Femur (tissue), 1 donor: ENCODE measurements at places on chromosomes 11 and 22.

- no peak for DNase-seq
Observed at GRCh38 chr11:124519850-124520549, 23.5 kb downstream of the OR8B12 start.

GRCh38 chr22:17678817-17679385 lies 40.3 kb downstream of the BCL2L13 start:
- DNase-seq = no peak

DNA sequence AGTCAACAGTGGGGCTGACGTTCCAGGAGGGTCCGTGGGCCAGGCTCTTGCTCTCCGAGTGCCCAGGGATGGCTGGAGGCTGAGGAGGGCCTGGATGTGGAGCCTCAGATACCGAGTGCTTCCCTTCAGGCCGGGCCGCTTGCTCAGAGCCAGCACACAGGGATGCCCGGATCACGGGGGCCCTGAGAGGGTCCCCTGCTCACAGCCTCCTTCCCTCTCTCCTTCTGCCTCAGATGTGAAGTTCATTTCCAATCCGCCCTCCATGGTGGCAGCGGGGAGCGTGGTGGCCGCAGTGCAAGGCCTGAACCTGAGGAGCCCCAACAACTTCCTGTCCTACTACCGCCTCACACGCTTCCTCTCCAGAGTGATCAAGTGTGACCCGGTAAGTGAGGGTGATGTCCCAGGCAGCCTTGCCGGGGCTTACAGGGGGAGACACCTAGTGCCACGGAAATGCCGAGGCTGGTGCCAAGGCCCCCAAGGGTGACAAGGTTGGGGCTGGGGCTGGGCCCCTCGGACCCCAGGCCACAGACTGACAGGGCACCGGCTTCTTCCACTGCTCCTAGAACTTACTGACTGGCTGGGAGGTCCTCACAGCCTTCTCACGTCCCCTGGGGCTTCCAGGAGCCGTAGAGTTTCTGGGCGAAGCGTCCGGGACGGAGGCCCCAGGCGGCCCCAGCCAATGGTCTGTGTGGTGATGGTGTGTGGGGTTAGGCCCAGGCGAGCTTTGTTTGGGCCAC lies 7.0 kb downstream of the CCND1 start:
- DNase-seq = no peak

DNA sequence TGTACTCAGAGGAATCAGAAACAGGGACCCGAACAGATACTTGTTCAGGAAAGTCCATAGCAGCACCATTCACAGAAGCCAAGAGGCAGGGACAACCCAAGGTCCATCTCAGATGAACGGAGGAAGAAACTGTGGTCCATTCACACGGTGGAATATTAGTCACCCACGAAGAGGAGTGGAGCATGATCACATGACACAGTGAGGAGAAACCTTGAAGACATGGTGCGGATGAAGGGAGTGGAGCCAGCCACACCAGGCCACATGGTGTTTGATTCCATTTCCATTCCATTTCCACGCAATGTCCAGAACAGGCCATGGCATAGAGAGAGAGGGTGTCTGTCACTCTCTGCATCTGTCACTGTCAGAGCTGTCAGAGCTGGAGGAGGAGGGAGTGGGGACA lies 30.7 kb downstream of the NADSYN1 start:
- no peak for DNase-seq

DNA sequence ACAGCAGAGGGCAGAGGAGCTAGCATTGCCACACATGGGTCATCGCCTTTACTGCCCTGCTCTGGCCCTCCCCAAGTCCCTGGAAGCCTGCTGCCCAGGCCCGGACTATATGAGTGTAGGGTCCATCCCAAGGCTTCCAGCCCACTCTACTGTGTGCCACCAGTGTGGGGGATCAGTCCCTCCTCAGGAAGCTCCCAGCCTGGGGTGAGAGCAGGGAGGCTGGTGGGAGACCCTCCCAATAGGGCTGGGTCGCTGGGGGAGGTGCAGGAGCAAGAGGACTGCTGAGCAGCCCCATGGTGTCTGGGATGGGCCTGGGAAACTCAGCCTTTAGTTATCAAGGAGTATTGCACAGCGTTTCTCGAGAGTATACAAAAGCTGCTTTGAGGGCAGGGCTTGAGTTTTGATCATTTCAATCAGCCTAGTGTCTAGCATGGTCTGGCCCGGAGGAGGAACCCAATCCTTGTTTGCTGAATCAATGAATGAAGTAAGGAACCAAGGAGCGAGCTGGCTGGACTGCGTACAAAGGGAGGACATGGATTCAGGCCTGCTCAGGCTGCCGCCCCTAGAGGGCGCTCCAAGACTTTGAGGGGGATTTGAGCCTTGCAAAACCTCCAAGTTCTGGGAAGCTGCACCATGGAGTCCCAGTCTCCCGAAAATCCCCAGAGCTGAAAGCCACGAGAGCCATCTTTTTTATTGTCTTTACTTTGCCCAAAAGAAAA lies 89.0 kb upstream of the PARVA start:
- peak; percentile 80 for DNase-seq

DNA sequence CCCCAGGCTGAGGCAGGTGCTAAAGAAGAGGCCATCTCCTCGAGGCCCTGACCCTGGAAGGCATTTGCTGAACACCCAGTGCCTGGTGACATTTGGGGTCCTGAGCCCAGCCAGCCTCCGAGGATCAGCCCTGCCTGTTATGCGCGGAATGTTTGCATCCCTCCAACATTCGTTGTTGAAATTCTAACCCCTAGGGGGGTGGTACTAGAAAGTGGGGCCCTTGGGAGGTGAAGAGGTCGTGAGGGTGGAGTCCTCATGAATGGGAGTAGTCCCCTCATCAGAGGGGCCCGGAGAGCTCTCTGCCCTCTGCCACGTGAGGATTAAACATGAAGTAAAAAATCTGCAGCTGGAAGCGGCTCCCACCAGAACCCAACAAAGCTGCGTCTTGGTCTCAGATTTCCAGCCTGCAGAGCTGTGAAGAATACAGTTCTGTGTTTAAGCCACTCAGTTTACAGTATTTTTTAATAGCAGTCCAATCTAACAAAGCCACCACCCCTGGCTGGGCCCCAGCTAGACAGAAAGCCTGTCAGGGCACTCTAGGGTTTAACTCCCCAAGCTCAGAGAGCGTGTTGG lies 35.3 kb upstream of the SEPTIN5 start:
- no peak for DNase-seq

DNA sequence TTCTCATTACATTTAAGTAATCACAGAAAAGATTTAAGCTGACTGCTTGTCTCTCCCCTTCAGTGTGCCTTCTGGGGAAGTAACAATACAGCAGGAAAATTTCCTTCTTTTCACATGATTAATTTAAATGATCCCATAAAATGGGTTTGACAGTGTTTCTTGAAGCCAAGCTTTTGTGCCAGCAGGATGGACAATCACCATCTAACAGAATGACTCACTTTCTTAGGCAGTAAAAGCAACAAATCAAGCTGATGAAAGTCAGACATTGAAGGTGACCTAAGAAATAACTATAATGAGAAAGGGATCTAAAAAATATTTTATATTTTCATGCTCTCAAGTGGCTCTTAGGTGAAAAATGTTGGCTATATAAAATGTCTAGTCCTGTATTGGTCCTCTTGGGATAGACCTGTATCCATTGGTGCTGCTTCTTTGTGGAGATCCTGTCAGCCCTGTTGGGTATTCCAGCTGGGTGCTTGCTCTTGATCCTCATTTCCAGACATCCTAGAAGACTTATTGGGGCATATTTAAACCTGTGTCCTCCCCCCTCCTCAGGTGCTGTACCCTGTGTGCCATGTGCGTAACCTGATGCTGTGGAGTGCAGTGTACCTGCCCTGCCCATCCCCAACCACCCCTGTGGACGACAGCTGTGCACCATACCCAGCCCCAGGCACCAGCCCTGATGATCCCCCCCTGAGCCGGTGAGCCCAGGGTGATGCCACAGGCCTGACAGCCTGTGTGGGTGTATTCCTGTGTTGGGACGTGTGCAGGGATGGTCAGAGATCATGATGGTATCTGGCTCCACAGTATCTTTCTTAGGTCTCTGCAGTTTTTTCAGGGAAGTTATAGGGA lies 62.7 kb upstream of the HORMAD2 start:
- no peak for DNase-seq

DNA sequence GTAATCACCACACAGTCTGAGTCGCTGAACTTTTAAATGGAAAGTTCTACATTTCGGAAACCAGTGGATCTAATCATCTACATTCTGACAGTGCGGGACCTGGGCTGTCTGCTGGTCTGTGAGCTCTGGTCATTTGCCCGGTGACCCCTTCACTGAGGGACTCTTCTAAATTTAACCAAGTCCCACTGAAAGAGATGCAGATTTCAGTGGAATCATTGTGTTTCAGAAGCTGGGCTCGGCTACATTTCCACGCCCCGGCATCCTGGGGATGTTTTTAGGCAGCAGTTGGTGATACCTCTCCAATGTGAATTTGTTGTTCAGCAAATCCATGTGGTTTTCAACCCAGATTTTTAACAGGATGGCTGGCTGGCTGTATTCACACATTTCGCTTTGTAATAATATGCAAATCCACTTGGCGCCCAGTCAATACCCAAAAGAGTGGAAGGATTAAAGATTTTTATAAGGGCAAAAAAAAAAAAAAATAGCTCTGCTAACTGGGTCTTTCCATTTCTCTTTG lies 145.5 kb upstream of the RASSF10 start:
- no peak for DNase-seq

GRCh38 chr22:19877626-19878339 lies 23.1 kb upstream of the GNB1L start:
- DNase-seq = peak; percentile 26

- no peak for DNase-seq
Observed at GRCh38 chr22:30893434-30894370, 74.9 kb downstream of the MORC2 start.
